Naive thymus-derived CD4-positive, alpha-beta T cell (primary cell): ENCODE measurements at places on chromosomes 2 and 18. TPM values are rescaled to one million over a fixed set of nuclear protein-coding genes. Genes with fewer than 3 reads are reported as not detected.

The PDK1 gene
- 65.6 TPM for polyA plus RNA-seq

DNA sequence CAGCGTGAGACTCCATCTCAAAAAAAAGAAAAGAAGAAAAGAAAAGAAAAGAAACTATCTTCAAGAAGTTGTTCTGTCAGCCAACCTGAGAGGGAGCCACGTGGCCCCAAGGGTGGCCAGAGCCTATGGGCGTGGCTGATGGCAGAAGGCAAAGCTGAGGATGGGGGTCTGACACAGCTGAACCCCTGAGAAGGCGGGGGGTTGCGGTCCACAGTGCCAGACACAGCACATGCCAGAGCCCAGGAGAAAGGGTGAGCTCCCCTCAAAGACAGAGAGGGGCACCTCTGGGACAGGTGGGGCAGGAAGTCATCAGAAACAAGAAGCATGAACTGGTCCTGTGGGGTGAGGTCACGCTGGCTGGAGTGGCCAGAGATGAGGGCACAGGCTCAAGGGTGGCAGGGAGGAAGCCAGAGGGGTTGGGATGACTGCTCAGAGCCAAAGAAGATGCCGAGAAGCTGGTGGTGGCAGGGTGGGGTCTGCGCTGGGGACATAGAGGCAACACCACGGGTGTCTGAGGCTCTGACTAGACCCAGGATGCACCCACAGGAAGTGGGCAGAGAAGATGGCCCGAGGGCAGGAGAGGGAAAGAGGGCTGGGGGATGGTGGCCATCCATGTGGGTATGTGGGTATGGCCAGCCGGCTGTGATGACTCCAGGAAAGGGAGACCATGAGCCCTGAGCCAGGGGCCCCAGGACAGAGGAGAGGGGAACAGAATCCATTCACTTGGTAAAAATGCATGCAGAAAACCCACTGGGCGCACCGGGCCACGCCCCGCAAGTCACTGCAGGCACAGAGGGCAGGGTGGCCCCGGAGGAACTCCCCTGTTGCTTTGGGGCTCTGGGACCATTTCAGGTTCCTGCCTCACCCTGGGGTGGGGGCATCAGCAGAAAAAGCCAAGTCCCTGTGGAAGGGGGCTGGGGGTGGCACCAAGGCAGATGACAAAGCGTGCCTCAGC, 8.4 kb downstream of the KIF1A start:
- no peak for DNase-seq

GRCh38 chr2:146632707-146633106, 1212.1 kb upstream of the ACVR2A start:
- no peak for DNase-seq

DNA sequence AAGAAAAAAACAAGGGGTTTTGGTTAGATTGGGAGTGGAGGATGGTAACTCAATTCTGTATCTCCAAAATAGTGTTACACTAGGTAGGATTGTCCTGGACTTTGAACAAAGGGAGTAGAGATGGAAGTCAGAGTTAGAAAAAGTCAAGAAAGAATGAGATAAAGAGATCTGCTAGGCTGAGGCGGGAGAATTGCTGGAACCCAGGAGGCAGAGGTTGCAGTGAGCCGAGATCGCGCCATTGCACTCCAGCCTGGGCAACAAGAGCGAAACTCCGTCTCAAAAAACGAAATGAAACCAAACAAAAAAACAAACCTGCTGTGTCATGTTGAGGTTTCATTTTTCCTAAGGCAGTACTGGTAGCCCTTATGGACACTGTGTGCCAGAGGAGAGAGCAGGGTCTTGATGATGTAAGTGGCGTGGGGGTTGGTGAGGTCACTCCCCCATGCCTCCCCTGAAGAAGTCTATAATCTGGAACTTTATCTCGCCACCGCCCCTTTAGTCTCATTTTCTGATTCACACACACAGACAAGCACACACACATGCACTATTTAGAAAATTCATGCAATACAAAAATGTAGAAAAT, 10.5 kb downstream of the DRC1 start:
- DNase-seq, result no peak

DNA sequence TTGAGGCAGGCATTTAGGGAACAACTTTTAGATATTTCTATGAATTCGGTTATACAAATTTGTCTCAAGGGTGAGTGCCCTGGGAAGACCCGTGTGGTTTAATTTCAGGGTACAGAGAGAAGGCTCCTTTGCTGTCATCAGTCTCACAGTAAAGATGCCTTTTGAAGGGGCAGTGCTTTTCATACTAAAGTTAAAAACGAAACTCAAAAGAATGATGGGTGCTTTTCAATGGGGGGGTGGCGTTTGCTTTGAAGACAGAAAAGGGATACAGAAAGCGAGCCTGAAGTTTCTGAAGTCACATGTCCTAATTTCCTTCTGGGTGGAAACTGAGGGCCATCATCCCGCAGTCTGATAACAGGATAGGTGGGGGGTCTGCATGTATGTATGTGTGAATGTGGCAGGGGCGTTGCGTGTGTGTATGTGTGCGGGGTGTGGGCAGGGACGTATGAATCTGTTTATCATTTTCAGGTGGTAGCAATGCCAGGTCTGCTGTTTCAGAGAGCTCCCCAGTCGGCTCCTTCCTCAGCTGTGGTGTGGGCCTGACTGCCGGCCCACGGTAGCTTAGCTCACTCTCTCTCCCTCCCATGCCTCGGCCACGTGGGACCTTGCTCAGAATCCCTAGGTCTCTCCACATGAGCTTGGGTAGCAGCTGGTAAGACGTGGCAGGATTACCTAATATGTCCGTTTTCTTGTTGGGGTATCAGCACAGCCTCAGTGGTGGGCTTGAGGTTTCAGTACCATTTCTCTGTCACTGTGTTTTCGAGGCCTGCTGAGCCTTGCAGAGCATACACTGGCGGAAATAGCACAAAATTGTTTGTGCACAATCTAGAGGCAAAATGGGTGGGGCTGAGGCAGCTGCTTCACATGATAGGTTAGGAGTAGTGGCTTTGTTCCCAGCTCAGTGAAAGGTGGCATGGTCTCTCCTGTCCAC, 32.7 kb downstream of the ARHGAP25 start:
- DNase-seq, result peak; percentile 80
